ENCODE measurements at places on chromosomes 7 and 10.

GRCh38 chr7:78301407-78301806 is 502.8 kb downstream of the PHTF2 start:
- DNase-seq, result no peak

DNA sequence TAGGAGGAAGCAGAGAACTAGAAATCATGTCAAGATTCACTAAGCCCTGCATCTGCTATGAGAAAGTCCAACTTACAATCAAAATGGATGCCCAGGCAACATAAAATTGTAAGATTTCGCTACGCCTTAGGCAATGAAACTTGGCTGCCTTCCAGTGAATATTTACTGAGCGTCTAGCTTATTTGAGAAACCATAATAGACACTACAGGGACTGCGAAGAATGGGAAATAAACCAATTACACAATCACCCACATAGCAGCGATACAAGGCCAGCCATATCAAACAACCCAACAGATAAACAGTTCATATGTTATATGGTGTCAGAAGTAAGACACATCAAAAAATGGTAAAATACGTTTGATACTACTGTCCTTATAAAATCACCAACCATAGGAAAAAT is 545.0 kb upstream of the C7orf33 start:
- no peak for DNase-seq

DNA sequence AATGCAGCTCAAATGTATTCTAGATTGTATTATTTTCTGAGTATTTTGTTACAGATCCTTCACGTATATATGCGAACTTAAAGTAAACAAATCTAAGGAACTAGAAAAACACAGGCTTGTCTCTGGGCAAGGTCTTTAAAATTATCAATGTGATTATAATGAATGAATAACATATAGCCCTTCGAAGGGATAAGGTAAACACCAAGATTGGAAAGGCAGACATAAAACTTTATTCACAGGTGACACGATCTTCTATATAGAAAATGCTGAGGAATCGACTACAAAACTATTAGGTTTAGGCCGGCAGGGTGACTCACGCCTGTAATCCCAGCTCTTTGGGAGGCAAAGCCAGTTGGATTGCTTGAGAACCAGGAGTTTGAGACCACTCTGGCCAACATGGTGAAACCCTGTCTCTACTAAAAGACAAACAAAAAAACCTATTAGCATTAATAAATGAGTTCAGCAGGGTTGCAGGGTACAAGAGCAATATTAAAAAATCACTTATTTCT is 80.4 kb downstream of the CNNM2 start:
- DNase-seq, result no peak

GRCh38 chr7:151113344-151114150 is 27.3 kb downstream of the AGAP3 start:
- no peak for DNase-seq

GRCh38 chr10:116353817-116354216 is 29.6 kb downstream of the CCDC172 start:
- no peak for DNase-seq

DNA sequence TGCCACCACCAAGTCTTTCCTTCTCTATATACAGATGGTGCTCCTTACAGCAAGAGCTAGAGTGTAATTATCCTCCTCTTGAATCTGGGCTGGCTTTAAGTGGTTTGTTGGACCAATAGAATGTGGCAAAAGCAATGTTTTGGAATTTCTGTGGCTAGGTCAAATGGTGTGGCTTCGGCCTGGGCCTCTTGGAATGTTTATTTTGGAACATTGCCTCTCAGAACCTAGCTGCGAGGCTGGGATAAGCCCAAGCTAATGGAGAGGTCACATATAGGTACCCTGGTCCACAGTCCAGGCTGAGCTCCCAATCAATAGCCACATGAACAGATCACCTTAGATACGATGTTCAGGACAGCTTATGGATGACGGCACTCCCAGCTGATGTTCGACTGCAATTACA is 556.7 kb downstream of the TYW1 start:
- DNase-seq, result no peak

- DNase-seq, result no peak
Observed at GRCh38 chr10:124409696-124410095, 9.0 kb downstream of the OAT start.

- no peak for DNase-seq
Observed at GRCh38 chr10:126948355-126949160, 43.3 kb downstream of the DOCK1 start.

DNA sequence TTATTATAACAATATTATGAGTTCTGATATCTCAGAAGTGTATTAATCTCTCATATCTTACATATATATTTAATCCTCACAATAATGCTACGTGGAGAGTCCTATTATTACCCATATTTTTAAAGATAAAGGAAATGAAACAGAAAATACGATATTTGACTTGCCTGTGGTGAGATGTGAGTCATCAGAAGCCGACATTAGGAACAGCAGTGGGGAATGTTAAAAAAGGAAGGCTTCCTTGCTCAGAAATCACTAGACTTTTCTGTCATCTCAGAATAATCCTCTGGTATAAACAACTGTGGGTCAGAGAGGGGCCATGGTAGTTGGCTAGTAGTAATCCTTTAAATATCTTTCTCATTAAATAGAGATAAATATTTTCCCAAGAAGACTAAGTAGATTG is 402.3 kb upstream of the PCDH15 start:
- DNase-seq, result no peak

GRCh38 chr10:12041766-12042408 is 722 bp downstream of the UPF2 start:
- DNase-seq, result peak; percentile 28

- no peak for DNase-seq
Observed at GRCh38 chr7:151069841-151070573, 10.6 kb downstream of the FASTK start.

DNA sequence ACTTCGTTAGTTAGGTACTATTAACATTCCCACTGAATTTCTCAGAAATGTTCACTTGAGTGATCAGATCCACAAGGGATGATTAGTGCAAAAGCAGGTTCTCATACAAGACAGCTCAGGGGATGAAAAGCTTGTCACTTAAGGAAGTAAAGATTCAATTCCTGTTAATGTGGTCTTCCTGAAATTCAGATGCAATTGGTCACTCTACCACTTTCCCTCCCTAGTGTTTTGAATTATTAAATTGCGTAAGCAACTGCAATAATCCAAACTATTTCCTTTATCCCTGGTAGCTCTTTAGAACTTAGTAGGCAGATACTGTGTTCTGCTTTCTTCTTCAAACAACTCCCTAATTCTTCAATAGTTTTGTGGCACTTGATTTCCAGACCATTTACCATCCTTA is 121.4 kb downstream of the MAGI2 start:
- DNase-seq, result no peak

- no peak for DNase-seq
Observed at GRCh38 chr7:424301-424935, 95.2 kb downstream of the PDGFA start.

DNA sequence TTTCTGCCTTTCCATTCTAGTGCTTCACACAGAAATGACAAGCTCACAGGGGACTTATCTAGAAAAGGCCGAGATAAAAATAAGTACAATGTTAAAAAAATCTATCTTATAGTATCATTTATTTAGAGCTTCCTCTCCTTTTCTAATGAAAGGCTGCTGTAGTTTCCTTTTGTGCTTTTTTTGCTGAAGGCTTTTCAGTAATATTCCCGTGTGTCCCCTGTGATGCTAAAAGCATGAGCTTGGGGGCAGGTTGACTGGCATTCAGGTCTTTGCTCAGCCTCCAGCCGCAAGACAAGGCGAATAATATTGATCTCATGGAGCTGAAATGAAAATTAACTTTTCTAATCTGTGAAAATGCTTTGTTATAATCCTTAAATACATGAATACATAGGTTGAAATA is 143.0 kb downstream of the ST7 start:
- no peak for DNase-seq

GRCh38 chr10:33533612-33534011 is 199.1 kb upstream of the NRP1 start:
- no peak for DNase-seq

GRCh38 chr10:96025566-96025965 is 17.8 kb upstream of the CCNJ start:
- peak; percentile 22 for DNase-seq

DNA sequence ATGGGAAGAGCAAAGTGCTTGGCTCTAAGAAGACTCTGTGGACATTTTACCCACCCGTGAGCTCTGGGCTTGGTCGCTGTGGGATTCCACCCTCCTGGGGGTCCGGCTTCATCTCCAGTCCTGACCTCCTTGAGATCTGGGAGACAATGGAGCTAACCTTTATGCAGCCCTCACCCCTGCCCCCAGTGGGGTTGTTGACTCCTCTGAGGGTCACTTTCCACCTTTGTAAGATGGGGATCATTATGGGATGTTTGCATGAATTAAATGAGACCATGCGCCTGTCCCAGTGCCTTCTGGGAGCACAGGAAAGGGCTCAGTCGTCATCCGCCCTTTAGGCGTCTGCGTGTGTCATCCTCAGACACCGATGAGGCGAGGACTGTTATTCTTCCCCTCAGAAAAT is 237.2 kb downstream of the SKAP2 start:
- no peak for DNase-seq

DNA sequence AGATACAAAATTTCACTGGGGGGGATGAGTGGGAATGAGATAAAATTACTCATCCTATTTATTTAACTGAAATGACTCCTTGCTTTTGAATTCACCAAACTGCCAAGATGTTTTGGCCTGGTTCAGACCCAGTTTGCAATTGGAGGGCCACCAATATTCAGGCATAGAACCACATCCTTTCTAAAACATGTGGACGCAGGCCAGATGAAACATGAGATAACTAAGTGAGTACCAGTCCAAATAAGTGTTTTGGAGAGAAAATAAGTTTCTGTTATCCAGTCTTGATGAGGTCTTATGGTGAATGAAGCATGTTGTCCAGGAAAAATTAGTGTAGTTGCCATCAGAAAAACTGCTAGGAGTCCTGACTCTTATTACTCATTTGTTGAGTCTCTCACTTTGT is 36.3 kb upstream of the PDK4 start:
- DNase-seq, result no peak

- DNase-seq, result no peak
Observed at GRCh38 chr7:105677817-105678573, 96.7 kb upstream of the EFCAB10 start.

- DNase-seq, result peak; percentile 77
Observed at GRCh38 chr7:106176414-106177299, 64.5 kb upstream of the SYPL1 start.

DNA sequence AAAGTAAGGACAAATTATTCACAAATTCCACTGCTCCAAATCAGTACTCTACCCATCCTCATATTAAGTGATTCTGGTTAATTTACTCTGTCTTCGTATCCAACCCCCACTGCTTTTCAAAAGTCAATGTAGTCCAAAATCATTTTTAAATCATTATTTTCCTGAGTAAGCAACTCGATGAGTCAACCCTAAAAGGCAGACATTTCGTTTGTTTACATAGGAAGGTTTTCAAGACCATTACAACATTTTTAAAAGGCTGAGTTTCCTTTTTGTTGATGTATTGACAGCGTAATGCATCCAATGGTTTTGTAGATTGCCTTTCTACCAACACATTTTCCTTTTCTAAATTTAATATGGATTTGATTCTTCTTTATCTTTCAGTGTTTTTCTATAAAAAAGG is 523.0 kb upstream of the ANKRD30A start:
- DNase-seq, result no peak

- no peak for DNase-seq
Observed at GRCh38 chr10:77493851-77494261, 143.8 kb downstream of the KCNMA1 start.

DNA sequence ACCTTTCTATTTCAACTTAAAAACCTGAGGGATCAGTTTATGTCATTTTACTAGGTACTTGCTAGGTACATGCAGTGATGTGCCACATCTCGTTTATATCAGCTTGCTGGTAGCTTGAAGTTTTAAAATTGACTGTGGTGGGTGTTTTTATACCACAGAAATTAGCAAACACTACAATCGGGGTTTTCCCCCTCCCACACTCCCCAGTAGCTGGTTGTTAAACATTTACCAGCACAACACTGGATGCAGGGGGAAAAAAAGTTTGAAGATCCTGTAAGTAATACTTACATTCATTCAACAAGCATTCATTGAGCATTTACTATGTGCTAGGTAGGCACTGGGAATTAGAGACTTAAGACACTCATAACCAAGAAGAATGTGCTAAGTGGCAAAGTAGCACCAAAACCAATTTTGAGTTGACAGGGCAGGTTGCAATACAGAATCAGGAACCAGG is 32.6 kb downstream of the USP6NL start:
- DNase-seq, result peak; percentile 42

GRCh38 chr10:106711313-106711906 is 453.1 kb downstream of the SORCS1 start:
- DNase-seq, result peak; percentile 67

- no peak for DNase-seq
Observed at GRCh38 chr7:108079276-108079647, 50.9 kb downstream of the LAMB4 start.

GRCh38 chr10:88537322-88537721 is 45.8 kb downstream of the RNLS start:
- DNase-seq, result no peak

- no peak for DNase-seq
Observed at GRCh38 chr10:45254892-45255291, 60.5 kb downstream of the OR13A1 start.

- DNase-seq, result no peak
Observed at GRCh38 chr7:105751054-105751453, 125.3 kb downstream of the ATXN7L1 start.

- DNase-seq, result no peak
Observed at GRCh38 chr7:100576384-100576993, 2.8 kb upstream of the SAP25 start.

DNA sequence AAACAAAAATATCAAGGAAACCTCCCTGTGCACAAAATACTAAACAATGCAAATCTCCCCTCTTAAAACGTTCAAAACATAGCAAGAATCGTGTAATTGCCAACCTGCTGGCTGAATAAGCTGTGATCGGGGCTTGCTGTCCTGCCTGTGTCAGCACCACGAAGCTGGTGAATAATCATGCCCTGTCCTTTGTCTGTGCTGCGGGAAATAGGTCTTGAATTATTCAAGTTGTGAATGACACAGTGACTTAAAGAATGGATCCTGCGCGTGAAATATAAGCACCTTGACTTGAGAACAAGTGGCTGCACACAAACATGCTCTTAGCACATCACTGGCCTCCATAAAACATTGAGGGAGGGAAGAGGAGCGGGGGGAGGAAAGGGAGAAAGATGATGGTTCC is 130.2 kb downstream of the OAT start:
- DNase-seq, result no peak

DNA sequence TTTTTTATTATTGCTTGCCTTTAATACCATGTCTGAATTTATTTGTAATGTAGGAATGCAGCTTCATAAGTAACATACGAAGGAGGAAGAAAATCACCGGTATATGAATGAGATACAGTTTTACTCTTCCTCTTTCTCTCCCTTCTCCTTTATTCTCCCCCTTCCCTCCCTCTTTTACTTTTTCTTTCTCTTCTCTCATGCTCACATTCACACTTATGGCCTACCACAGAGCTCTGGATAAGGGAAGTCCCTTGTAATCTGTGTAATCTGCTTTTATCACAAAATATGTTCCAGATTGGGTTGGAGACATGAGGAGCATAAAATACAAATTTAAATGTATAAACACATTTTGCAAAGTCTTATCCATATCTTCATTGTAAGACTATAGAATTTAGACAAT is 59.4 kb downstream of the MDFIC start:
- no peak for DNase-seq

GRCh38 chr10:87668324-87669074 is 8.8 kb downstream of the PAPSS2 start:
- no peak for DNase-seq

GRCh38 chr10:30373596-30374327 is 24.7 kb upstream of the MTPAP start:
- no peak for DNase-seq

GRCh38 chr7:16668978-16669377 is 23.0 kb downstream of the BZW2 start:
- DNase-seq, result no peak
